ENCODE measurements at places on chromosomes 7 and 10. TPM values are rescaled to one million over a fixed set of nuclear protein-coding genes. Genes with fewer than 3 reads are reported as not detected.

GRCh38 chr10:78296785-78297184, 263.1 kb downstream of the RPS24 start:
- no peak for DNase-seq

GRCh38 chr10:99984211-99985034, 25.3 kb downstream of the DNMBP start:
- DNase-seq = no peak

The TUBAL3 gene
- 0.39 TPM for total RNA-seq

- DNase-seq = no peak
Measured at GRCh38 chr7:111639934-111640333, 77.6 kb upstream of the IMMP2L start.

GRCh38 chr7:16945372-16945771, 63.6 kb upstream of the AGR3 start:
- no peak for DNase-seq

GRCh38 chr7:28474282-28474638, 61.9 kb downstream of the CREB5 start:
- DNase-seq = no peak

The ATRNL1 gene
- total RNA-seq = not detected

DNA sequence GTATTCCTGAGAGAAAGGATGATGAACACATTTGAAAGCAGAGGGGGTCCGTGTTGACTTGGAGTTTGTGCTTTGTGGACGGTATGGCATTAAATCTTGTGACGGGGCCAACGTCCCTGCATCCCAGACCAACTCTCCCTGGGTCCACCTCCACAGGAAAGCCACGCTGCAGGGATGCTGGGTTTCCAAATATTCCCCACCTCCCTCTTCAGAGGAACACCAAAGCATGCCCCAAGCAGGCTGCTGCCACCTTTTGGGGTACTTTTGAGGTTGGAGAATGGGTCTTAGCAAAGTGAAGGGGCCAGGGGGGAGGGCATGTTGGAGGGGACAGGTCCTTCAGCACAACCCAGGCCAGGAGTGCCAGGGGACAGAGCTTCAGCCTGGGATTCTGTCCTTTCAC, 504.4 kb downstream of the TCERG1L start:
- DNase-seq = no peak

DNA sequence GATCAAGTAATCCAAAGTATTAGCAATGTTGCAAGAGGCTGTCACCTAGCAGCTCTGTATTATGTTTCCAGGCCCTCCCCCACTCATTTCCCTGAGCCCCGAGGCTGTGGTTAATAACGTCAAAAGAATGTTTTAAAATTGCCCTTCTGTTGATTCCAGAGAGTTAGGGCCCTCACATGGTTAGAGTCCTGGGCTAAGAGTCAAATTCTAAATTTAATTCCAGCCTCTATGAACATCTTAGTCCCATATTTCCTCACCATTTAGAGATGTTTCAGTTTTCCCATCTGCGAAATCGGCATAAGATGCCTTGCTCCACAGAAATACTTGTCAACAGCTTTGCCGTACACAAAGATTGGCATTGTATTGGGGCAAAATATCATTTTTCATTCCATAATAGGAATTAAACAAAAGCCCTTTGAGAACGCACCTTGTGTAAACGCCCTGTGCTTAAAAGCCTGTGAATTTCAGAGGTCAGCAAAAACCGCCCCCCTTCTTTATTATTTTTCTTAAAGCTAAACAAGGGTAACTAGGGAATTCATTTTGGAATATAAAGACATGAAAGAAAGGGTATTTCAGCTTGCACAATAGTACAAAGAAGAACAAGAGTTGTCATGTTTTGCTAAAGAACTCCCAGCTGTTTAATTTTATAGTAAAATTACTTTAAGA, 135.8 kb downstream of the ARID5B start:
- DNase-seq = peak; percentile 62

DNA sequence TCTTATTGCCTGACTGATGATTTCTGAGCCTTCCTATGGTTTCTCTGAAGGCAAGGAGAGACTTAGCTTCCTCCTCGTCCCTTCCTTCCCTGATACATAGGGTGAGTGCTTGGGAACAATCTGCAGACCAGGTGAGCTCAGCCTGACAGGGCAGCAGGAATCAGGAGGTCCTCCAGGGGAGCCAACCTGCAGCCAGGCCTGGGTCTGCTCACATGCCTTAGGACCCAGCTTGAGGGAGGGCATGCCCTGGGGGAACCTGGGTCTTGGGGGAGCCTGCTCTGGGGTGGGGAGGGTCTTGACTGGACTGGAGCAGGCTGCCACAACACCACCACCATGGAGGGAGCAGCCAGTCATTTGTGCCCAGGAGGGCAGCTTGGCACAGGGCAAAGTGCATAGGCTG, 57.7 kb downstream of the LRRC18 start:
- DNase-seq = no peak

GRCh38 chr10:35184527-35185171, 58.0 kb downstream of the CREM start:
- no peak for DNase-seq

GRCh38 chr7:2799253-2799652, 44.9 kb downstream of the GNA12 start:
- no peak for DNase-seq

The CRYGN gene
- total RNA-seq = not detected

The ITGA8 gene
- not detected for total RNA-seq

GRCh38 chr7:17659126-17659525, 281.2 kb downstream of the SNX13 start:
- no peak for DNase-seq

The EPHA1 gene
- total RNA-seq = 66.6 TPM

The SLC18A3 gene
- not detected for total RNA-seq

DNA sequence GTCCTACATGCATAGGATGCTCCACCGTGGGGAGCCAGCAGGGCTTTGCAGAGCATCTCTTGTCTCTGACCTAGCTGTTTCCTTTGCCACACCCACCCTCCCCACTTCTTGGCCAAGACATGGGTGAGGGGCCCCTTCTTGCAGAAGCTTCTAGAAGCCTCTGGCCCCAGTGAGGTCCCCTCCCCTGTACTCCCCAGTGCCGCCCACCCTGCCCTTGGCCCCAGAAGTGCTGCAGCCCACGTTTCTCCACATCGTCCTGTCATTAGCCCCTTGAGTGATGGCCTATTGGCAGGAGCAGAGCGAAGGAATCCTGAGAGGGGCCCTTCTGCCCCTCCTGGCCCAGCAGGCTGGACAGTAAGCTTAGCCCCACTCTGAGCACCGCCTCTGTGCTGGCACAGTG, 43.7 kb downstream of the ALOX5 start:
- DNase-seq = no peak

DNA sequence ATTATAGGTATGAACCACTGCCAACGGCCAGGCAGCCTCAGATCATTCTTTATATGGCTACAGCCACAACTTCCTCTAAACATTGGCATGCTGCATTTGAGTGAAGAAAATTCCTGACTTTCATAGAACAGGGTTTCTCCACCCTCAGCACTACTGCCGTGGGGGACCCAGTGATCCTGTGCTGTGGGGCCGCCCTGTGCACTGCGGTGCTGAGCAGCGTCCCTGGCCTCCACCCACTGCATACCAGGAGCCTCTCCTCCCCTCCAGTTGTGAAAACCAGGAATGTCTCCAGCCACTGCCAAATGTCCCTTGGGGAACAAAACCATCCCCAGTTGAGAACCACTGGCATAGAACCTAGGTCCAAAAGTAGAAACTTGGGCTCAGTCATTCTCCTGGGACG, 15.8 kb downstream of the CNPY1 start:
- no peak for DNase-seq

The ADAM22 gene
- 10.1 TPM for total RNA-seq

DNA sequence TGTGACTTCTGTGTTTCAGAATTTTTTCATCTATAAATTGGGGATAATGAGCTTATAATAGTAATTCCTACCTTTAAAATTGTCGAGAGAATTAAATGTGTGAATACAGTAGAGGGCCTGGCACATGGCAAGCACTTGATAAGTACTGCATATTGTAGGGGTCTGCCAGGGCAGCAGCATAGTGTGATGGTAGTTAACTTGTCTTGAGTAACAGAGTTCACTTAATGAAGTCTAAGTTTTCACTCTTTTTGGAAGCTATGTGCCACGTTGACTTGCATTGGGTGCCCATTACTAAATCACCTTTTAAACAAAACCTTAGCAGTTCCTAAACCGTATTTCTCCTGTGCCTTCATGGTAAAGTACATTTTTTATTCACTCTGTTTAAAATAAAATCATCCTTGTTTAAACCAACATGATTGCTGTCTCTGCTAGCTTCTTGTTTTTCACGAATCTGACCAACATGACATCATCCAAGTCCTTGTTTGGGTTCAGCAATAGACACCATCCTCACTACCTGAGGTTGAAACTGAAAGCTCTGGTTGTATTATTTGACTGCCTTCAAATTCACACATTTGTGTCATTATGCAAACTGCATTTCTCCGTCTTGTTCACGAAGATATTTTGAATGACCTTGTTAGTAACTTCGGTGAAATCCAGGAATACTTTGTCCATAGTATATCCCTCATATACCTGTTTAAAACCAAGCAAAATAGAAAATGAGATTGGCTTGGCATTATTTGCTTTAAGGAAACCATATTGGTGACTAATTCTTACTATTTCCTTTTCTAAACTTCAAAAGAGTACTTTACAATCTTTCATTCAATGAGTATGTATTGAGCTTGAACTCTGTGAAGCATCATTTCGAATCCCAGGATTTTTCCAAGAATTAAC, 340.2 kb downstream of the SUGCT start:
- DNase-seq = no peak

The NODAL gene
- total RNA-seq = 1.3 TPM

DNA sequence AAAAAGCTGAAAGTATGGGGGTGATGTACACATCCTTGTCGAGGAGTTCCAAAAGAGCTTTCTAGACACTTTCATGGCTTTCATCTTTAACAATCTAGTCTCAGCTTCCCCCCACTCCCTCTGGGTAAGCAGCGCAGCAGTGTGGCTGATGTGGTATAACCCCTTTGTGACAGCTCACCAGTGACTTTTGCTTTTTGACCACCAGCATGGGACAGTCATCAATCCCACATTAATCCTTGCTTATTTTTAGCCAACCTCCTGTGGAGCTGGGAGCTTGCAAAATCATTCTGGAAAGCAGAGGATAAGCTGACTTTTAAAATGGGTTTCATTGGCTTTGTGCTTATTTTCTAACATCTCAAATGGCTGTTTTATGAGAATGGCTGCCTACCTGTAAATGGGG, 272.7 kb downstream of the HDAC9 start:
- DNase-seq = no peak
